ENCODE measurements at places on chromosomes 12 and 14. TPM values are rescaled to one million over a fixed set of nuclear protein-coding genes. Genes with fewer than 3 reads are reported as not detected.
A peak's percentile ranks its signal among the peaks of the same experiment; 100 is the strongest.

DNA sequence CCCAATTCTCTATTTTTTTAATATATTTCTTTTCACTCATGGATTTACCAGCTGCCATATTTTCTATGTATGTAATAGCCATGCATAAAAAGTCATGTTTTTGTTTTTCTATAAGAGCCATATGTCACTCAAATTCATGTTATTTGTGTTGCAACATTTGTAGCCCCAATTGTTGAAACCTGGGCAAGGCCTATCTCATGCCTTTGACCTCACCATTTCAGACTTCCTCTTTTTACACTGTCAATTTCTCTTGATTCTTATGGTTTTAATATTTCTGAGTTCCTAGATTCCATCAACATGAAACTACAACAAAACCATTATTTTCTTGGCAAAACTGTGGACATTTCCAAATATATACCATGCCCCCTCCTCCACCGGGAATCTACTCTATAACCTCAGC is 647.5 kb downstream of the C12orf50 start:
- H3K27me3 ChIP-seq = no peaks in the 10 kb centered on the region
- no peaks in the 10 kb centered on the region for H3K4me1 ChIP-seq
- no peak overlapping the region for H3K27ac ChIP-seq
- H3K4me3 ChIP-seq = no peak overlapping the region
- H3K36me3 ChIP-seq = no peaks in the 10 kb centered on the region

DNA sequence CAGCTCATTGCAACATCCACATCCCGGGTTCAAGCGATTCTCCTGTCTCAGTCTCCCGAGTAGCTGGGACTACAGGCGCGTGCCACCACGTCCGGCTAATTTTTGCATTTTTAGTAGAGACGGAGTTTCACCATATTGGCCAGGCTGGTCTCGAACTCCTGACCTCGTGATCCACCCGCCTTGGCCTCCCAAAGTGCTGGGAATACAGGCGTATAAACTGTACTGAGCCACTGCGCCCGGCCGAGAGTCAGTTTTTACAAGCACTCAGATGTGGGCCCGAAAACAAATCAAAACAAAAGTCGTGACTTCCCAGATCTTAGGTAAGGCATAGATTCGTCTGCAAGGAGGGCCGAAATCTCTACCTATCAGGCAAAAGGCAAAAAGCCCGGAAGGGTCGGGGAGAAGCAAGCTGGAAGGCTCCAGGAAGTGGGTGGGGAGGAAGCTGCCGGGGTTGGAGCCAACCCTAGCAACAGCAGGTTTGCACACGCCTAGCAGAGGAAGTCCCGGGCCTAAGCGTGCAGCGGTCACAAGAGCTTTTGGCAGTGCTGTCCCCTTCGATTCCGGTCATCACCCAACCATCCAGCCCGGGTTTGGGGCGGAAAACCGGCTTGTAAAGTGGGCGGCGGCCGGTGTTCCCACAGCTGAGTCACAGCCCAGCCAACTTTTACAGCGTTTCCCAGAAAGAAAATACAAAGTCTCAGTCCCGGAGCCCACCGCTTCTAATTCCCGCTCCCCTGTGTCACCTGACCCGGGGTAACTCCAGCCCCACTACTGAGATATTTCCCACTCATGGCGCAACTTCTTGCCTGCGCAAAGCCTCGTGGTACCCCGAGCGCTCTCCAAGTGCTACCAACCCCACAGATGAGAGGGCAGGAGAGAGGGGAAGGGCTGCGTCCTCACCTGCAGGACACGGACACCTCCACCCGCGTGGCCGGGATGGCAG is 583 bp downstream of the CPNE8 start:
- no peaks in the 10 kb centered on the region for H3K36me3 ChIP-seq
- DNase-seq = peak; percentile 59
- peak overlapping the region; percentile 92 for H3K27ac ChIP-seq
- peaks cover 21% of the 10 kb centered on the region for H3K27me3 ChIP-seq

GRCh38 chr12:103181366-103182152 is 224.1 kb downstream of the ASCL1 start:
- H3K27ac ChIP-seq = no peak overlapping the region
- no peaks in the 10 kb centered on the region for H3K27me3 ChIP-seq
- DNase-seq = no peak
- no peaks in the 10 kb centered on the region for H3K4me1 ChIP-seq

GZMH gene
- total RNA-seq = 2.8 TPM

DNA sequence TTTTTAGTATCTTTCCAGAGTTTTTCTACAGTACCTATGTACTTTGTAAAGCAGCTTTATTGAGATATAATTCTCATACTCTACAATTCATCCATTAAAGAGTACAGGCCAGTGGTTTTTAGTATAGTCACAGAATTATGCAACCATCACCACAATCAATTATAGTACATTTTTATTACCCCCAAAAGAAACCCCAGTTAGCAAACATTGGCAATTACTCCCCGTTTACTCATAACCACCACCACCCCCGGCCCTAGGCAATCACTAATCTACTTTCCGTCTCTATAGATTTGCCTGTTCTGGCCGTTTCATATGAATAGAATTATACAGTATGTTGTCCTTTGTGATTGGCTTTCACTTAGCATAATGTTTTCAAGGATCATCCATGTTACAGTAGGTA is 119.8 kb downstream of the KICS2 start:
- H3K4me3 ChIP-seq = no peak overlapping the region
- peaks cover 12% of the 10 kb centered on the region for H3K27me3 ChIP-seq
- no peaks in the 10 kb centered on the region for H3K36me3 ChIP-seq
- H3K4me1 ChIP-seq = no peaks in the 10 kb centered on the region
- no peak overlapping the region for H3K27ac ChIP-seq

GRCh38 chr12:51971679-51972421 is 20.4 kb downstream of the ACVR1B start:
- H3K27ac ChIP-seq = peak overlapping the region; percentile 69
- H3K27me3 ChIP-seq = peaks cover 8% of the 10 kb centered on the region
- H3K4me3 ChIP-seq = peak overlapping the region; percentile 2
- peaks cover 69% of the 10 kb centered on the region for H3K4me1 ChIP-seq
- peaks cover 17% of the 10 kb centered on the region for H3K36me3 ChIP-seq
- DNase-seq = no peak

TAS2R30 gene
- total RNA-seq = 2.0 TPM

ESRRB gene
- total RNA-seq = not detected

- no peak overlapping the region for H3K4me3 ChIP-seq
- DNase-seq = no peak
- H3K36me3 ChIP-seq = peaks cover 2% of the 10 kb centered on the region
- H3K4me1 ChIP-seq = no peaks in the 10 kb centered on the region
- H3K27me3 ChIP-seq = no peaks in the 10 kb centered on the region
- H3K27ac ChIP-seq = no peak overlapping the region
Measured at GRCh38 chr14:88729159-88729558, 63.6 kb downstream of the EML5 start.

- no peak overlapping the region for H3K4me3 ChIP-seq
- no peaks in the 10 kb centered on the region for H3K27me3 ChIP-seq
- DNase-seq = no peak
- H3K27ac ChIP-seq = no peak overlapping the region
- H3K36me3 ChIP-seq = no peaks in the 10 kb centered on the region
Measured at GRCh38 chr12:53169644-53170043, 10.9 kb upstream of the ZNF740 start.

DNA sequence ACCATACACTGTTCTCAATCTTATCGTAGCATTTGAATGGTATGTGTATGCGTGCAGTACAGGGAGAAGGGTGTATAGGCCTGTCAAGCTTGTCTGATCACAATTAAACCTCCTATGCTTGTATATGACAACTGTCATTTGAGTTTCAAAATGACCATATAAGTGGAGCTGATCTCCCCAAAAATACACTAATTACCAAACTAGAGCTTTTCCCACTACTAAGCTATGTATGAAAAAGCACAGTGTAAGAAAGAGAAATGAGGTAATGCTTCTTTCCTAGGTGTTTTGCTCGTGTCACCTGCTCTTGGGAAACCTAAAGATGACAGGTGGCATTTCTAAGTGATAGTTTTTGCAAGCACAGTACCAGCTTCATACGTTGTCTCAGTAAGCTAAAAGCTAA is 1.1 kb upstream of the STK38L start:
- H3K27ac ChIP-seq = peak overlapping the region; percentile 94
- no peak for DNase-seq
- H3K4me1 ChIP-seq = peaks cover 45% of the 10 kb centered on the region
- H3K27me3 ChIP-seq = no peaks in the 10 kb centered on the region
- peak overlapping the region; percentile 98 for H3K4me3 ChIP-seq

DNA sequence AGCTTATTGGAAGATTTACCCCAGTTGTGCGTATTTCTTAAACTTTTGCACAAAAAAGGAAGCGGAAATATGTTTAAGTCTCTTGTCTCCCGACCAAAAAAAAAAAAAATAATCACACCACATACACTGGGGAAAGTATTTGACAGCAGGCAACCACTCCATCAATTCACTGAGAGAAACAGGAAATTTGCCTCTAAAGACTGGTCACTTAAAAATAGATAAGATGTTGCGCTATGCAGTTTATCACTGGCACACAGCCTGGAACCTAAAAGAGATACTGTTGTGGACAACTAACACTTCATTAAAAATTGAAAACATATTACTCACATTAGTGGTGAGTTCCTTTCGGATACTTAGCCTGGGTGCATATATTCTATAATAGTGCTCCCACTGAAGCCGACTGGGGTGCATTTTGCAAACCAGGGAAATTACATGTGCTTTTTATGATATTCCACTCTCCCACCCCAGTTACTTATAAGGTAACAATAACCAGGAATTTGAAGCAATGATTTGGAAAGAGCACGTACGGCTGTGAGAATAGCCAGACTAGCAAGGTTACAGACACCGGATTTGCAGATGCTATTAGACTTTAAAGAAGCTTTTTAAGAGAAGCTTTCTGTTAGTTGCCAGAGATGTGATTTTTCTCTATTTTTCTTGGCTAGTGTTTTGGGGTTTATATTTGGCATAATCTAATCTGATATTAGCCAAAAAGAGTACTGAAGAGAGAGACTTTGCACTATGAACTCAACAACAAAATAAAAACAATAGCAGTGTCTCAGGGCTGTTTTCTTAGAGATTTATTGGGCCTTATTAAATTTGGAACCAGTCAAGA is 311.5 kb downstream of the NOVA1 start:
- H3K27me3 ChIP-seq = no peaks in the 10 kb centered on the region
- H3K27ac ChIP-seq = no peak overlapping the region
- no peaks in the 10 kb centered on the region for H3K4me1 ChIP-seq

RTN1 gene
- total RNA-seq = not detected

DNA sequence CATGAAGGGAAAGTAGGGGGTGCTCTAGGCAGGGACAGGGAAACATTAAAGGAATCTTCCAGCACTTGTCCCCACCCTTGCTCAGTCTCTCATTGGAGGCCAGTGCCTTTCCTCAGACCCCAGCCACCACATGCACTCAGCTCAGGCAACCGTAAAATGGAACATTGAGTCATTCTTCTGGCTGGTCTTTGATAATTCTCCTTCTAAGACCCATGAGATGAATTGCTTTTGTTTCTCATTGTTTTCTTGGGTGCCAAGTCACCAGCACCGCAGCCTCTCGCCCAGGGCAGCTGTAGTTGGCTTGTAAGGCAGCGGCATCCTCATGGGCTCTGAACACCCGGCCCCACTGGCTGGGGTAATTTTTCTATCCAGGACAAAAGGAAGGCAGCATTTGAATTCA is 108.2 kb downstream of the PHETA1 start:
- H3K27ac ChIP-seq = no peak overlapping the region
- no peak for DNase-seq
- no peaks in the 10 kb centered on the region for H3K4me1 ChIP-seq
- H3K4me3 ChIP-seq = no peak overlapping the region
- no peaks in the 10 kb centered on the region for H3K36me3 ChIP-seq
- H3K27me3 ChIP-seq = peaks cover 5% of the 10 kb centered on the region

DNA sequence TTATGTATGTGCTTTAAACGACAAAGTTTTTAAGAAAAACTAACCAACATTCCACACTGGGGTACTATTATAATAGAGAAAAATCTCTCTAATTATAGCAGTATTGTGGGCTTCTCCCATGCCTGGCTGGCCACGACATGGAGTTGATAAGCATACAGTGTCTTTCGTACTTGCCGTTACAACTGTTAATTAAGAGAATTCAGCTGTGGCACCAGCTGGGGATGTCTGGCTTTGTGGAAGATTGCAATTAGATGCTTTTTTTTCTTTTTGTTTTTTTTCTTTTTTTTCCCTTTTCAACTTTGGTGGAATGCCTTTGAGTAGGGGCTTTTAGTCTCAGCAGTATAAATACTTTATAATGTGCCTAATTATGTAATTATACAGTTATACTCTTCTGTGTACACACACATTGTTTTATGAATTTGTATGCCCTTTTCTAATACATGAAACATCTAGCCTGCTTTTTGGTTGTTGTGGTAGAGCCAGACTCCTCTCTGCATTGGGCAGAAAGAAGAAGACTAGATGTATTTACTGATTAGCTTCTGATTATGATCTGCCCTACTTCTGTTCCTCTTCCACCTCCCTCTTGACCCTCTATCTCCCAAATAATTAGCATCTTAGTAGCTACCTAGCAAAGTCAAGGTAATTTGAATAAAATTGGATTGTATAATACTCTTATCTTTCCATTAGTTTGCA is 76.4 kb downstream of the SUSD6 start:
- peaks cover 70% of the 10 kb centered on the region for H3K4me1 ChIP-seq
- DNase-seq = no peak
- peaks cover 20% of the 10 kb centered on the region for H3K36me3 ChIP-seq
- no peak overlapping the region for H3K27ac ChIP-seq

- H3K36me3 ChIP-seq = no peaks in the 10 kb centered on the region
- no peaks in the 10 kb centered on the region for H3K27me3 ChIP-seq
- H3K4me1 ChIP-seq = no peaks in the 10 kb centered on the region
Measured at GRCh38 chr12:93176610-93177126, 201.1 kb upstream of the NUDT4 start.

Data from activated CD4-positive, alpha-beta T cell treated with anti-CD3 and anti-CD28 coated beads, Interleukin-2, amount 10 ng/mL, durations not matched to agents 7 days and 5 days (primary cell).